ENCODE measurements at places on chromosomes 12 and 14.

DNA sequence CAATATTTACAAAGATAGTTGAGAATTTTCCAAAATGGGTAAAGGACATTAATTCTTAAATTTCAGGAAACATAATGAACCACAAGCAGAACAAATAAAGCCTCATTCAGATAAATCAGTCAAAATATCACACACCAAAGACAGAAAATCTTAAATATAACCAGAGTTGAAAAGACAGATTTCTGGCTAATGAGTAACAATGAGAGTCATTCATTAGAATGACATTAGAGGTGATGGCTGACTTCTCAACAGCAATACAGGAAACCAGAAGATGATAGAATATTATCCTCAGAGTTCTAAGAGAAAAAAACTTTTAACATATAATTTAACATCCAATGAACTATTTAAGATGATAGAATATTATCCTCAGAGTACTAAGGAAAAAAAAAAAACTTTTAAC lies 124.2 kb downstream of the DENND5B start:
- DNase-seq = no peak

DNA sequence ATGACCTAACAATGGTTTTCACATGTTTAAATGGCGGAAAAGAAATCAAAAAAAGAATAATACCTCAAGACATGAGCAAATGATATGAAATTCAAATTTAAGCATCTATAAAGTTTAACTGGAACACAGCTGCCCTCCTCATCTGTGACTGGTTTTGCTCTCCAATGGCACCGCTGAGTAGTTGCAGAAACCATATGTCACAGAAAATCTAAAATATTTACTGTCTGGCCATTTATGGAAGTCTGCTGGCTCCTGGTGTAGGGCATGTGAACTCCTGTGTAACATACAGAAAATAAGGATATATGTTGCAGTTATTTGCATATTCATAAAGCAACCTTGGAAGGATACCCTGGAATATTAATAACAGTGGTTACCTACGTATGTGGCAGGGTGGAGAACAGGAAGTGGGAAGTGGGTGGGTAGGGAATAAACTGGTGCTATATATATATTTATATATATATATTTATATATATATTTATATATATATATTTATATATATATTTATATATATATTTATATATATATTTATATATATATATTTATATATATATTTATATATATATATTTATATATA lies 48.4 kb downstream of the LTBP2 start:
- no peak for DNase-seq

DNA sequence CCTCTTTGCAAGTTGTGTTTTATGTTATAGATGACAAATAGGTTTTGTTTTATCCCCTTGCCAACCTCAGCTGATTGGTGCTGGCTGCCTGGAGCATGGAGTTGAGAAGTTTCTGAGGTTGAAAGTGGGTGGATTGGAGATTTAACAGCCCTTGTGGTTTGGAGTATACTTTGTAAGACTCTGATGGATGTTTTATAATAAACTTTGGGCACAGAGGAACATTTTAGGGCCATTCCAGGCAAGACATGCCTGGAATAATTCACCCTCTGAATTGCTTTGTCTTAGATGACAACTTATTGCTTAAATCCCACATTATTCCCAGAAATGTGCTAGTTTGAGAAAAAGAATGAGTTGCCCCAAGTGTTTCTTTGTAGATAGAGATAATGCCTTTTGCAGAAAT lies 158.9 kb downstream of the SLC5A8 start:
- no peak for DNase-seq

GRCh38 chr12:98823012-98823411 lies 177.9 kb downstream of the APAF1 start:
- no peak for DNase-seq

DNA sequence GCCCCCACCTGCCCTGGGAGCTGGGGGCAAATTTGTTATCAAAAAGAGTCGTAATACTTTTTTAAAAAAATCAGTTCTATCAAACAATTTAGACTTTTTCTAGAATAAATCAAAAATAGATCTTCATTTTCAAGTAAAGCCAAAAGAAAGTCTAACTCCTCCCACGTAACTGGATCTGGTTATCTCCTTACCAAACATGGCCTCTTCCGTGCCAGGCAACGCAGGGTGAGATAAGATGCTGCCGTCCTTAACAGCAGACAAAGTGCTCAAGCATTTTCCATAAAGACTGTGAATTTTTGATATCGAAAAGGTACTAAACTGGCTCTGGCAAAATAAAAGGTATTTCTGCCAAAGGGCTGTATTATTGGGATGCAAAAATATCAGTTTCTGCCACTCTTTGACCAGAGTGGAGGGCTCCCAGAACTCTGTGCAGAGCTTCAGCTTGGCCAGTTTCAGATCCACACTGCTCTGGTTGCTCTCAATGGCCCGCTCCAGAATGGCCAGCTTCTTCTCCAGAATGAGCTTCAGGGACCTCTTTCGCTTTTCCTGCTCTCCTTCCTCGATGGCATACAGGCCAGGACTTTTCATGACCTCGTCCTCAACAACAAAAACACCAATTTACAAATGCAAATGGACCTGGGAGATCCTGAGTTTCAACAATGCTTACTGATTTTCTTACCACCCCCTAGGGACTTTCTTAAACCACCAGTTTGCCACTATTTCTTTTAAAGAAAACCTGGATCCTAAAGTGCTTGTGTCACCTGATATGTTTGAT lies 29.0 kb downstream of the NRDE2 start:
- DNase-seq = no peak

- no peak for DNase-seq
Observed at GRCh38 chr14:99596071-99596627, 7.9 kb downstream of the CCDC85C start.

- peak; percentile 73 for DNase-seq
Observed at GRCh38 chr12:575948-576614, 87.2 kb downstream of the NINJ2 start.

DNA sequence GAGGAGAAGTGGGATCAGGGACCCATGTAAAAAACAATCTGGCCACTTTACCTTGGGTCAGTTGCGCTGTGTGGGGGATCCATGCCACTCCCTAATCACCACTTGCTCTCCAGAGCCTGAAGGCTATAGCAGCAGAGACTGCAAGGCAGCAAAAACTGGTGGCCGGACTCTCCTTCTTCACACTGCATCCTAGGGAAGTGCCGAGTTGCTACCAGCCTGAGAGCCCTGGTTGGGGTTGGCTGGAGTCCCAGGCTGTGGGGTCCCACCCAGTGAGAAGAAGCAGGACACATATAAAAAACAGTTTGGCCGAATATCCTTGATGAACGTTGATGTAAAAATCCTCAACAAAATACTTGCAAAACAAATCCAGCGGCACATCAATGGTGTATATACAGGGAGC lies 341.2 kb downstream of the AEBP2 start:
- DNase-seq = no peak

GRCh38 chr12:32586390-32586789 lies 92.7 kb upstream of the DNM1L start:
- no peak for DNase-seq

DNA sequence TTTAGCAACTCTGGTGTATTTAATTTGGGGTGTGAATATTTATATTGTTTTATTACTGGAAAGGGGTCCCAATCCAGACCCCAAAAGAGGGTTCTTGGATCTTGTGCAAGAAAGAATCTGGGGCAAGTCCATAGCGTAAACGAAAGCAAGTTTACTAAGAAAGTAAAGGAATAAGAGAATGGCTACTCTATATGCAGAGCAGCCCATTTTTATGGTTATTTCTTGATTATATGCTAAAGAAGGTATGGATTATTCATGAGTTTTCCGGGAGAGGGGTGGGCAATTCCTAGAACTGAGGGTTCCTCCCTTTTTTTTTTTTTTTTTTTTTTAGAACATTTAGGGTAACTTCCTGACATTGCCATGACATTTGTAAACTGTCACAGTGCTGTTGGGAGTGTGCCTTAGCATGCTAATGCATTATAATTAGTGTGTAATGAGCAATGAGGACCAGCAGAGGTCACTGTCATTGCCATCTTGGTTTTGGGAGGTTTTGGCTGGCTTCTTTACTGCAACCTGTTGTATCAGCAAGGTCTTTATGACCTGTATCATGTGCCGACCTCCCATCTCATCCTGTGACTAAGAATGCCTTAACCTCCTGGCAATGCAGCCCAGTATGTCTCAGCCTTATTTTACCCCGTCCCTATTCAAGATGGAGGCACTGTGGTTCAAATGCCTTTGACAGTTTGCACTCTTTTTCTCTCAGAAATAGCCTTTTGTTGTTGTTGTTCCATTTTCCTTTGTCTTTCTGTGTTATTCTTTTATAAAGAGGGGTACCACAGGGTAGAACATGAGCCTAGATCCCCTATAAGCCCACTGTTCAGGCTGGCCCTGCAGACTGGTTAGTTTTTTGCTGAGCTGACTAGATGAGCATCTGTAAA lies 75.5 kb upstream of the DCD start:
- no peak for DNase-seq

DNA sequence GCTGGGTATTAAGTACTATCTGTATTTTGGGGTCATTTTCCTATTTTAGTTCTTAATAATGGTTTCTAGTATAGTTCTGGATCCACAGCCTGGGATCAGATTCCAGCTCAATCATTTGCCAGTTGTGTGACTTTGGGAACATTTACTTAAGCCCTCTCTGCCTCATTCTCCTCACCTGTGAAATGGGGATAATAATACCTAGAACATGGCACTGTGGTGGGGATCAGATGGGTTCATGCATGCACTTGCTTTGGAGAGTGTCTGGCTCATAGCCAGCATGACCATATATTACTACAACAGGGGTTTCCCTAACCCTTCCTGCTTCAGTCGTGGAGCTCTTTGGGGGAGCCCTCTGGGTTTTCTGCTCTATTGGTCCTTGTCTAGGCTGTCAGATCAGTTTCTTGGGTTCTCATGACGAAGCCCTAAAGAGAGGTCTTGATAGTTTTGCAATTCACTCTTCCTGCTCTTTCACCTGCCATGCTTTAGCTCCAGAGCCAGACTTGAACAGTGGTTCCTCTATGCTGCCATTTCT lies 34.1 kb upstream of the SMOC1 start:
- DNase-seq = no peak

DNA sequence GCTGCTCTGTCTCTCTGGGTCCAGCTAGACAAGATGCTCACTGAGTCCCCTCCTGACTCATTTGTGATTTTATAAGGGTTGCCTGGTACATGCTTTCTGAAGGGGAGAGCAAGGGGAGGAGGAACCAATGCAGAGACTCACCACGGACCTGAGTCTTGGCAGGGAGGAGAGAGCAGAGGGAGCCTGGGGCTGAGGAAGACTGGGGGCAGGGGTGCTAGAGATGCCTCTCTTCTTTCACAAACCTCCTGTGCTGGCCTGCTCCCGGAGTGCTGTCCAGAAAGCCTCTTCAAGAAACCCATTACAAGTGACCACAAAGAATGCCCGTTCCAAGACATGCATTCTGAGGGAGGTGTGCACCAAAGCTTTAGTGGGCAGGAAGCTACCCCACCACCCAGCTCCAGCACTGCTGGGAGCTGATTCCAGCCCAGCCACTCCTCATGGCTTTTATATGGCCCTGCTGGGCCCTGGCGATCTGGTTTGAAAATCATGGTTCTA lies 33.1 kb upstream of the DICER1 start:
- no peak for DNase-seq

- DNase-seq = no peak
Observed at GRCh38 chr12:130803702-130804101, 35.3 kb downstream of the STX2 start.

DNA sequence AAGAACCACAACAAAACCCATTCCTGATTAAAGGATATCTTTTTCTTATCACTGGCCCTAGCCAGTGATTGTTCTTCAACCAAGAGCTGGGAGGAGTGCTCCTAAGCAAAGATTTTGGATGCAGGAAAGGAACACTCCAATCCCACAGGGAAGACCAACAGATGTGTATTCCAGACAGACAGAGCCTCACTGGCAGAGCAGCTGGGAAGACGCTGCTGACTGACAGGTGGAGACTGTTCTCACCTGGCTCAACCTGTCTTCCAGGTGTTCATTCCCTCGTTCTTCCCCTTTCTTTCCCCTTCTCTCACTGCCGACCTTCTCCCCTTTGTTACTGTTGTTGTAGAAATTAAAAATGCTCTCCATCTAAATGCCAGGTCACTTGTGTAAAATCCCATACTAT lies 89.7 kb upstream of the CCDC198 start:
- no peak for DNase-seq

GRCh38 chr12:127670294-127670693 lies 596.7 kb upstream of the TMEM132C start:
- DNase-seq = no peak

GRCh38 chr14:79044894-79045624 lies 874.9 kb downstream of the NRXN3 start:
- DNase-seq = no peak

DNA sequence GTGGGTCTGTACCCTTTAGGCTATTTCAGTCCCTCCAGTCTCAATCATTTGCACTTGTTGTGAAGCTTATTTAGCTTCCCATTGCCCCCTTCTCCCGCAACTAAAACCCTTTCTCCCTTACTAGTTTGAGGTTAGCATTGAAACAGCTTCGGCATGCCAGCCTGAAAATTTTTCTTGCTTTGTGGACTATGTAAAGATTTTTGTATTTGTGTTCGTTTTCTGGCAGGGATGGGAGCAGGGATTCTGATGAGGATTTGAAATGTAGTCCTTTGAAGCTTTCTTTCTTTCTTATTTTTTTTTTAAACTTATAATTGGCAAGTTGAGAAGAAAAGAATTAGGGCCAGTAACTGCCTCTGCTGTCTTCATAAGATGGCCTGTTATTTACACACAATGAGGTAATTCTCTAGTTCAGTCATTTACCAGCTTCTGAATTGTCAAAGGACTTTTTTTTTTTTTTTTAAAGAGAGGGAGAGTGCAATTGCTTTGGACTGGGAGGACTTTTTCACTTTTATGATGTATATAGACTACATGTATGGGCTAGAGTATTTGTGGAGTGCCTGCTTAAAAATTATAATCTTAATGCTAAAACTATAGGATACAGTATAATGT lies 29.0 kb downstream of the PALS1 start:
- DNase-seq = no peak

DNA sequence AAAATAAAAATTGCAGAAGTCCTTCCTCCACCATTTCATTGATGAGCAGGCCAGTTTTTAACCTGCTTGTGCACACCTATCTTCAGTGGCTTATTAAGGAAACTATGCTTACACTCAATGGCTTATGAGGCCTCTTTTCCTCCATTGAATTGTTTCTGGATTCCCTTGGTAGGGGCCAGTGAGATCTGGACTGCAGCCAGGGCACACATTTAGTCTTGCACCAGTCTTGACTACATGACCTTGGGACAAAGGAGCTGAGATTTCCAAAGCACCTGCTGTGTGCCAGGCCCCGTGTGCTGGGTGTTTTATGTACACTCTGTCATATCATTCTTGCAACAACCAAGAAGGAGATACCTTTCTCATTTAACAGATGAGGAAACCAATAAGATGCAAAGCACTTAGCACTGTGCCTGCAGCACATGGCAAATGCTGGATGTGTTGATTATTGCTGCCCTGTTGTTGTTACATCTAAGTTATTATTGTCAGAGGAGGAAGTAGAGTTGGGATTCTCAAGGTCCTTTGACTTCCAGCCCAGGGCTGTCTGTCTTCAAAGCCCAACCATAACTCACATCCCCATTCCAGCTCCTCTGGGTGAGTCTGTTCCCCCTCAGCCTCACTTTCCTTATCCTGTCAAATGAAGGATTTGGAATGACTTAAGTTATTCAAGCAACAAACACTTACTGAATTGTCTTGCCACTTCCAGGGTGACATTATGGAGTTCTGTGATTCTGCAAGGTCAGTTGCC lies 31.6 kb upstream of the RIN3 start:
- no peak for DNase-seq
